ENCODE measurements at places on chromosomes 16 and 17.

DNA sequence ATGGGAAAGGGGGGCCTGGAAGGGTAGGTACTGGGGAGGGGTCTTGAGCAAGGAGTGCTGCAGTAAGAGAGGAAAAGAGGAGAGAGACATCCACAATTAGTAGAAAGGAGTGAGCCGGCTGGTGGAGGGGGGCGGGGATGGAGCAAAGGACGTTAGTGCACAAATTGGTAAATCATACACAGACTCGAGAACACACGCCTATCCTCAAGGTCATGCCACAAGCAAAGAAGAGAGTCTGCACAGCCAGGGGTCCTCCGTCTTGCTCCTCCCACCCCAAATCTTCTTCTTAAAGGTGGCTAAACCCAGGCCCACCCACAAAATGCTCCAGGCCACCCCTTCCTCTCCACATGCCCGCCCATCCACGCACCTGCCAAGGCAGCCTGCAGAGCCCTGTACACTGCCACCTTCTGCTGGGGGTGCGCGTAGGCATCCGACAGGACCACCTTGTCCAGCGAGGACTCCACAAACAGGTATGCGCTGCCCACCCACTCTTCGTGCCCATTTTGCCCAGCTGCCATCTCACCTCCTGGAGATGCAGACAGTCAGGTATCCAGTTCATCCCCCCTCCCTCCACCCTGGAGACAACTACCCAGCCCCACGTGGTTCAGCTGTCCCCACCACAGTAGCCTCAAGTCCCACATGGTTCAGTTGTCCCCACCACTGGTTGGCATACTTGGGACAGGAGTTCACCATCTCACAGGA lies 3.4 kb downstream of the TRADD start:
- no peak for DNase-seq

- no peak for DNase-seq
These were observed 70.5 kb downstream of the MPRIP start for GRCh38 chr17:17112628-17113200.

GRCh38 chr17:39772987-39773934 lies 35.5 kb downstream of the GRB7 start:
- no peak for DNase-seq

- no peak for DNase-seq
These were observed 7.8 kb downstream of the ATP2A3 start for GRCh38 chr17:3956327-3956957.

GRCh38 chr17:75727391-75727790 lies 6.1 kb downstream of the ITGB4 start:
- DNase-seq, result no peak

GRCh38 chr17:10870336-10871050 lies 32.6 kb upstream of the PIRT start:
- DNase-seq, result no peak

- no peak for DNase-seq
These were observed 27.0 kb downstream of the PIGL start for GRCh38 chr17:16243801-16244567.

DNA sequence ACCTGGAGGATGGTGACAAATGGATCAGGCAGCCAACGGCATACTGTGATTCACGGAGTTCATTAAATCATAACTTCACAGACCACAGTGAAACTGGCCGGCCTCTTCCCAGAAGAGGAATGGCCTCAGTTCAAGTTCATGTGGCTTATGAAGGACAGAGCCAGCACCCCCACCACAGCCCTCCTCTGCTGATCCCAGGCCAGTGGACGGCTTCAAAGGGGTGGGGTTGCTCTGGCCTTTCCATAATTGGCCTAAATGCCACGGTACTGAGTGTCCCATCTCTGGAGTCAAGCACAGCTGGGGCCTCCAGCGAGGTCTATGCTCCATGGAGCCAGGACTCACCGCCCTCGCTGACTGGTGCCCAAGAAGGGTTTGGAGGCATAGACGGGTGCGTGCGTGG lies 21.4 kb downstream of the GALNS start:
- no peak for DNase-seq

GRCh38 chr17:36761203-36761950 lies 160.0 kb downstream of the MRM1 start:
- DNase-seq, result no peak

- no peak for DNase-seq
These were observed 19.5 kb downstream of the ZNF652 start for GRCh38 chr17:49342575-49342936.

- no peak for DNase-seq
These were observed 15.5 kb upstream of the NFATC3 start for GRCh38 chr16:68069511-68070248.

- no peak for DNase-seq
These were observed 21.0 kb upstream of the ZNF750 start for GRCh38 chr17:82860606-82861392.

GRCh38 chr16:24309258-24310142 lies 53.4 kb downstream of the CACNG3 start:
- DNase-seq, result peak; percentile 10

DNA sequence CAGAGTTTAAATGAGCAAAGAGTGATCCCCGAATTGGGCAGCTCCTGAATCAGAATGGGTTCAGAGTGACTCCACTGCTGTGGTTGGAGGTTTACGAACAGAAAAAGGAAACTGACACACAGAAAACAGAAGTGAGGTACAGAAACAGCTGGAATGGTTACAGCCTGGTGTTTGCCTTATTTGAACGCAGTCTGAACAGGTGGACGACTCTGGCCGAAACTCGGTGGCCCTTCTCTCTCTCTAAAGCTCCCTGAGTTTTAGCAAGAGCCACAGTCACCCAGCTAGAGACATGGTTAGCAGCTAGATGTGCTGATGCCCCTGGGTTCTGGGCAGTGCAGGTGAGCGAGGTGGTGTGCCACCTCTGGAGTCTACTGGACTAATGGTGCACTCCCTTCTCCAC lies 54.2 kb upstream of the ATP2A3 start:
- DNase-seq, result no peak

GRCh38 chr17:62870030-62870541 lies 62.0 kb upstream of the MARCHF10 start:
- DNase-seq, result no peak

GRCh38 chr16:88815227-88815626 lies 3.5 kb upstream of the APRT start:
- no peak for DNase-seq

DNA sequence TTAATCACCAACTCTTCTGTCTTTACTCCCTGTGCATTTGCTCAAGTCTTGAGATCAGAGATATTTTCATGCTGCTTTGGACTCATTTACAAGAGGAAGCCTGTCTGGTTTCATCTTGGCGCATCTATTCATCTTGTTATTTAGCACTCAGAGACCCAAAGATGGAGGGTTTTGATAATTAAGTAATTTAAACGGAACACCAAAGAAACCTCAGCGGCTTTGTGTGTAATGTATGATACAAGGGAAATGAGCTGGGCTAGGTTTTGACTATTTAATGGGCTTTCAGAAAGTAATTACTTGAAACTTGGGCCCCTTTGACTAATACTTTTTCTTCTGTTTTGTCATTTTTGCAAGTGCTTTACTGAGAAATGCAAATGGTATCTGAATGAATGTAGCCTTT lies 66.2 kb upstream of the CACNG3 start:
- no peak for DNase-seq

DNA sequence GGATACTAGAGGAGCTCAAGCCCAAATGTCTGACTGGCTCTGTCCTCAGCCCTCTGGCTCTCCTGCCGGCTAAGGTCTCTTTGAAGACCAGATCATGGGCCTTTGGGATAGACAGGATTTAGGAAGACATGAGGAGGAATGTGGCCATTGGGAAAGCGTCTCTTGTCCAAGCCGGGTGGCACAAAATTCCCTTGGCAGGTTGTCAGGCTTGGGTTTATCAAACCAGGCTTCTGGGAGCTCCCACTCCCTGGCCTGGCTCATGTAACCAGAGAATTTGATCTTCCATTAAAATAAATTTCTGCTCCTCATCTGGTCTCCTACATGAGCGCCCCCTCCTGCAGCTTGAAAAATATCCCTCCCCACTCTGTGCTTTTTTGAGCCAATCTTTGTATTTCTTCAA lies 71.1 kb downstream of the IRX3 start:
- no peak for DNase-seq

DNA sequence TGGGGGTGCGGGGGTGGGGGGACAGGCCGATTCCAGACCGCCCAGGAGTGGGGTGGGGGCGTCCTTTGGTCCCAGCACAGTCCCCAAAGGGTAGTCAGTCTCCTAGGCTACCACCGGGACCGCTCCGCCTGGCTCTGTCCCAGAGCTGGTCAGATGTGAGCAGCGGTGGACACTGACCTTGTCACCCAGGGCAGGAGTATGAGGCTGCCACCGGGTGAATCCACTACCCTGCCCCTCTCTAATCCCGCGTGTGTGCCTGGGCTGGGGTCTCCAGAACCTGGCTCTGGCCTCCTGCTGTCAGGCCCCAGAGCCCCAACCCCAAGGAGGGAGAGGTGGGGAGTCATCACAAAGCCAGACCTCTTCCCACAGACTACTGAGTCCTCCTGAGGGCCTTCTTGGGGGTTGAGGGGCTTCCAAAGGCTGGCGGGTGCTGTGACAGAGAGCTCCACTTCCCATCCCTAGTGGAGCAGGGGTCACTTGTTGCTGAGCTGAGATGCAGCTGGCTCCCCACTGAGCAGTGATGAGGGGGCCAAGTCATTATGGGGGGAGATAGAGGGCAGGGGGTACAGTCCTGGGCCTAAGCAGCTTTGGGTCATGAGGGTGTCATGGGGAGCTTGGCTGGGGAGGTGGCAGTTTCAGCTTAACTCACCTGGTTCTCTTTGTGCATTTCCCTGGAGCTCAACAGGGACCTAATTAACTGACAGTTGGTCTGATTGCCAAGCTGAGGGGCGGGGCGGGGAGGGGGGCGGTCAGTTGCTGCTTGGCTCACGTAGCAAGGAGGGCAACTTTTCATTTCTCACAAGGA lies 1.2 kb downstream of the PPP1R1B start:
- DNase-seq, result no peak

- no peak for DNase-seq
These were observed 84.6 kb upstream of the GRIN2A start for GRCh38 chr16:10266809-10267208.

DNA sequence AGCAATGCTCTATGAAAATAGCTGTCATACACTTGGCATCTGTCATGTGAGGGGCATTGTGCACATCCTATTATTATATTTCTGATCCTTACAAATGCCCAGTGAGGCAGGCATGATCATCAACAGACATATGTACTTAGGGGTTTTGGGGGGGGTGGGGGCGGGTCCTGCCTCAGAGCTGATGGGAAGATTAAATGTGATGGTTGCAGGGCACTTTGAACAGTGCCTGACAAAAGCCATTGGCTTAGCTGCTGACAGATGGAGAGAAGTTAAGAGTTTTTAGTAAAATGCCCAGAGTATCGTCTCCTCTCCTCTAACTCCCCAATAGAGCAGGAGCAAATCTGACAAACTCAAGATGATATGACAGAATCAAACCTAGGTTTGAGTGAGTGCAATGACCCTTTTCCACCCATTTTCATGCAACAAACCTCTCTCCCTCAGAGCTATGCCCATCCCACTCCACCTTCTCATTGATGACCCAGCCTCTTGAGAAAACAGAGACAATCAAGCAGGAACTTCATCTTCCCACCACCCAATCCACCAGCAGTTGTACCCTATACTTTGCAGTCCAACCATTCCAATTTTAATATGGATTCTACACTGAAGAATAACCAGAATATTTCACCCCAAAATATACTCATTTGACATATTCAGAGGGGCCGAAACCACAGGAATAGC lies 4.8 kb downstream of the KLHL11 start:
- DNase-seq, result no peak

DNA sequence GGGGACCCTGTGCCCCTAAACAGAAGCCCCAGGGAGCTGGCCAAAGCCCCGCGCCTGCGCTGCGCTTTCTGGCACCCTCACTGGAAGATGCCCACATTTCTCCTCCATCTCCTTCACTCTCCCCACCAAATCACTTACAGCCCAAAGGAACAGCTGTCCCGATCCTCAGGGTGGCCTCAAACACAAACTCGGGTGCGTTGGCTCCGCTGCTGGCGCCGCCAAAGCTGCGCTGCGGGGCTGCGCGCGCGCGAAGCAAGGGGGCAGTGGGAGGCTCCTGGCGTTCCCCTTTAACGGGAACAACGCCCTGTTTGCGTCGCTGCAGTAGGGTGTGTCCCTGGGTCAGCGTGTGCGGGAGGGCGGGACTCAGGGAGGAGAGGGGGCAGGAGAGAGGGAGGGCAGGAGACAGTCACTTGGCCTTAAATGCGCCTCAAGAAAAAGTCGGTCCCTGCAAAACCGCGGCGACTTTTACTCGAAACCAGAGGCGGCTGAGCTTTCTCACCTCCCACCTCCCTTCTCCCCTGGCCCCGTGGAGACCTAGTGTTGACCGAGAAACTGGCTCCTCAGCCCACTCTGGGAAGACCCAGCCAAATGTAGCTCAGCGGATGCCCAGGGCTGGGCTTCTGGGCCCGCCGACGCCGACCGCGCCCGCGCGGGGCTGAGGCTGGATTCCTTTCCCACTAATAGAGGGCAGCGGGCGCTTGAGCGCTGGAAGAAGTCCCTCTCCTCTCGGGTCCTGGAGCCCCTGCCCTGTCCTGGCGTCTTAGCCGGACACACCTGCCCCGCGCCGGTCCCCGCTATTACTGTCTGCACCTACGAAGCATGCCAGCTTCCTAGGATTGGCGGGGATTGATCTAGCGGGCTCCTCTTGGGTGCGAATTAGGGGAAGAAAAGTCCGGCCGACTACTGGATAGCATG lies 2.6 kb downstream of the PMP22 start:
- no peak for DNase-seq

GRCh38 chr16:30927789-30928378 lies 4.5 kb downstream of the FBXL19 start:
- no peak for DNase-seq

DNA sequence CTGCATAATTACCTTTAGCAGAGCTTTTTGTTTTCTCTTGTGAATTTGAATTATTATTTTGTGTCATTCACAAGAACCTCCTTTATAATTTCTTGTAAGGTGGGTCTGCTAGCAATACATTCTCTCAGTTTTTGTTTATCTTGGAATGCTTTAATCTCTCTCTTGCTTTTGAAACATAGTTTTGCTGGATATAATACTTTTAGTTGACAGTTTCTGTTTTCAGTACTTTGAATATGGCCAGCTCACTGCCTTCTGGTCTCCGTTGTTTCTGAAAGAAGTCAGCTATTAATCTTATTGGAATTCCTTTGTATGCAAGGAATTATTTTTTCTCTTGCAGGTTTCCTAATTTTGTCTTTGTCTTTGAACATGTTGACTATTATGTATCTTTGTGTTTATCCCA lies 167.0 kb downstream of the MAP2K4 start:
- no peak for DNase-seq

DNA sequence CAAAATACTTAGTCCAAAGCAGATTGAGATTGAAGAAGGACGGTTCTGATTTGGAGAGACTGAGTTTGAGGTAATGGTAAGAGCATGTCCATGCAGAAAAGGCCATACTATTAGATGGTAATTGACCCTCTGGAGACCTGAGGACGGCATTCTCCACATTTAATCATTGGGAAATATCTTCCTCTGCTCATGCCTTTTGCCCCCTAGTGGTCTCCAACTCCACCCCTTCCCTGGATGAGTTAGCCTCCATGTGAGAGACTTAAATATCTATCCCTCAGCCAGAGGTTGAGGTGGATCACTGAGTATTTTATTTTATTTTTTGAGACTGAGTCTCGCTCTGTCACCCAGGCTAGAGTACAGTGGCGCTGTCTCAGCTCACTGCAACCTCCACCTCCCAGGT lies 10.4 kb upstream of the OR3A1 start:
- DNase-seq, result no peak

GRCh38 chr17:10681866-10682446 lies 15.4 kb downstream of the SCO1 start:
- no peak for DNase-seq

- no peak for DNase-seq
These were observed 5.7 kb upstream of the VEZF1 start for GRCh38 chr17:57993471-57994365.
